Upper lobe of right lung (tissue), 1 donor: ENCODE measurements at places on chromosomes 5 and 9.

GRCh38 chr9:93945400-93946337 is 9.5 kb downstream of the BARX1 start:
- peak overlapping the region; percentile 36 for H3K4me3 ChIP-seq
- no peak for DNase-seq
- peaks cover 90% of the 10 kb centered on the region for H3K27me3 ChIP-seq
- H3K27ac ChIP-seq = no peak overlapping the region

DNA sequence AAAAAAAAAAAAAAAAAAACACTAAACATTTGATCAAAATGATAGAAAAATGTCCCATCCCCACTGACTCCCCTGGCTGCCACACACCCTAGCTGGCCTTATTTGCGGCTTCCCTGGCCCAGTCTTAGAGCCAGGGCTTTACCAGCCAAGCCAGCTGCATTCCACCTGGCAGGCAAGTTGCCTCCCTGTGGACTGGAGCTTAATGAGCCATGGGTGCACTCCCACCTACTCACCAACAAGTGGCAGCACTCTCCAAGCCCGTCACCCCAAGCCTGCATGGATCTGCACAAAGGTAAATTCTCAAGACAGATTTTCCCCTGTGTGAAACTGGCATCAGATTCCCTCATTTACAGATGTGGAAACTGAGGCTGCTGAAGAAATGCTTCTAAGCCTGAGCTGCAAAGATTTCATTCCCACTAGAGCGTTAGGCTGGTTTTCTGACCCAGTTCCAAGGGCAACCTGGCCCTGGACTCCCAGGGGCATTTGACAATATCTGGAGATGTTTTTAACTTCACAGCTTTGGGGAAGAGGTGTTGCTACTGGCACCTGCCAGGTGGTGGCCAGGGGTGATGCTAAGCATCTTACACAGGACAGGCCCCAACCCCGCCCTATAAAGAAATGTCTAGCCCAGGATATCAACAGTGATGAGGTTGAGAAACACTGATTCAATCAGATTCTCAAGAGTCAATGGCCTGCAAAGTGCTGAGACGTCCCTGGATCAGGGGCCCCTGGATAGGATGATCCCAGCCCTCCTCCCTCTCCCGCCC is 21.9 kb upstream of the VDAC1 start:
- H3K4me1 ChIP-seq = no peaks in the 10 kb centered on the region
- DNase-seq = no peak
- H3K27me3 ChIP-seq = no peaks in the 10 kb centered on the region
- H3K4me3 ChIP-seq = no peak overlapping the region
- H3K27ac ChIP-seq = no peak overlapping the region
- no peaks in the 10 kb centered on the region for H3K36me3 ChIP-seq

DNA sequence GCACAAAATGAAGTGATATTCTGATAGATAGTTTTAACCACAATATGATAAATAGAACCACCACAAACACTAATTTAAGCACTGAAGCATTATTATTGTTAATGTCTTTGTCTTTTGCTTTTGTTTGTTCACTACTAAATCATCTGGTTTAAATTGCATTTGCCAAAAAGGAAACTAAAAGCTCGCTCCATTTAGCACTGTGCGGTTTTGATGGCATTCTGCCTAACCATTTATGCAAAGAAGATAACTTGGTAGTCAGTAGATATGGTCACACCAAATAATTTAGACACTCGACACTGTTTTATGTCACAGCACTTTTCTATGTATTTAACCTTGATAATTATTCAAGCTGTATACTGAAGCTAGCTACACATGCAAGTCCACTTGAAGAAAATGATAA is 849.8 kb upstream of the CDH6 start:
- H3K27me3 ChIP-seq = no peaks in the 10 kb centered on the region
- DNase-seq = no peak
- no peak overlapping the region for H3K4me3 ChIP-seq
- no peak overlapping the region for H3K27ac ChIP-seq

GRCh38 chr9:76424491-76424890 is 30.3 kb upstream of the RFK start:
- no peaks in the 10 kb centered on the region for H3K27me3 ChIP-seq
- no peaks in the 10 kb centered on the region for H3K4me1 ChIP-seq
- no peaks in the 10 kb centered on the region for H3K36me3 ChIP-seq
- H3K4me3 ChIP-seq = no peak overlapping the region

GRCh38 chr9:127307802-127308201 is 43.2 kb downstream of the GARNL3 start:
- no peaks in the 10 kb centered on the region for H3K36me3 ChIP-seq
- no peaks in the 10 kb centered on the region for H3K27me3 ChIP-seq
- DNase-seq = no peak
- no peak overlapping the region for H3K27ac ChIP-seq
- H3K4me3 ChIP-seq = no peak overlapping the region
- peaks cover 15% of the 10 kb centered on the region for H3K4me1 ChIP-seq

- no peak overlapping the region for H3K4me3 ChIP-seq
- H3K27me3 ChIP-seq = no peaks in the 10 kb centered on the region
- no peak for DNase-seq
- no peak overlapping the region for H3K27ac ChIP-seq
- peaks cover 13% of the 10 kb centered on the region for H3K4me1 ChIP-seq
These were observed 36.6 kb downstream of the SLC46A2 start for GRCh38 chr9:112853882-112854585.

- H3K36me3 ChIP-seq = no peaks in the 10 kb centered on the region
- no peak overlapping the region for H3K4me3 ChIP-seq
- no peak overlapping the region for H3K27ac ChIP-seq
- peaks cover 8% of the 10 kb centered on the region for H3K27me3 ChIP-seq
- H3K4me1 ChIP-seq = peaks cover 4% of the 10 kb centered on the region
These were observed 3.4 kb downstream of the LRRC14B start for GRCh38 chr5:194603-195209.

GRCh38 chr5:132428484-132429462 is 59.3 kb downstream of the SLC22A5 start:
- peak overlapping the region; percentile 94 for H3K27ac ChIP-seq
- peaks cover 90% of the 10 kb centered on the region for H3K4me1 ChIP-seq
- no peaks in the 10 kb centered on the region for H3K27me3 ChIP-seq

- no peaks in the 10 kb centered on the region for H3K36me3 ChIP-seq
- H3K27me3 ChIP-seq = no peaks in the 10 kb centered on the region
- H3K4me3 ChIP-seq = no peak overlapping the region
- no peak overlapping the region for H3K27ac ChIP-seq
These were observed 10.7 kb upstream of the DIPK1B start for GRCh38 chr9:136701668-136702053.

GRCh38 chr5:138440159-138441073 is 1.6 kb downstream of the REEP2 start:
- peak; percentile 48 for DNase-seq
- peaks cover 14% of the 10 kb centered on the region for H3K36me3 ChIP-seq
- H3K27me3 ChIP-seq = peaks cover 3% of the 10 kb centered on the region

- H3K4me1 ChIP-seq = peaks cover 32% of the 10 kb centered on the region
- no peak overlapping the region for H3K27ac ChIP-seq
- H3K27me3 ChIP-seq = no peaks in the 10 kb centered on the region
- H3K4me3 ChIP-seq = no peak overlapping the region
- DNase-seq = no peak
These were observed 31.5 kb downstream of the JADE2 start for GRCh38 chr5:134556994-134557393.
